Umbilical cord (tissue), 2 donors: ENCODE measurements at places on chromosomes 1 and 21. TPM values are rescaled to one million over a fixed set of nuclear protein-coding genes. Genes with fewer than 3 reads are reported as not detected.

Gene ELF3
- 4.3 TPM for total RNA-seq

Gene RXFP4
- 6.3 TPM for total RNA-seq

Gene NEXN
- 76.1 TPM for total RNA-seq

Gene TAS1R1
- total RNA-seq = not detected

Gene HES4
- 40.2 TPM for total RNA-seq

Gene B3GALT5
- total RNA-seq = 1.2 TPM

Gene ZNF593OS
- not detected for total RNA-seq

Gene TATDN3
- 51.0 TPM for total RNA-seq

Gene THAP3
- total RNA-seq = 17.1 TPM

Gene HRNR
- total RNA-seq = 2.2 TPM

Gene PTPRU
- total RNA-seq = 35.2 TPM

Gene FYB2
- 15.6 TPM for total RNA-seq

Gene SLAMF9
- total RNA-seq = 1.9 TPM

Gene FCRL5
- 5.8 TPM for total RNA-seq

Gene ALG14
- total RNA-seq = 8.9 TPM

Gene CD101
- total RNA-seq = 0.48 TPM

Gene NOS1AP
- total RNA-seq = 2.9 TPM

Gene CFAP107
- total RNA-seq = not detected

Gene LEFTY2
- total RNA-seq = 144 TPM

Gene CNIH3
- total RNA-seq = 9.4 TPM

Gene ZMYM1
- 27.7 TPM for total RNA-seq

Gene NOTCH2
- 166 TPM for total RNA-seq

Gene WRAP73
- 6.0 TPM for total RNA-seq

Gene C8A
- total RNA-seq = not detected

Gene GPR25
- not detected for total RNA-seq

Gene C1orf74
- total RNA-seq = 4.8 TPM

Gene THEM5
- total RNA-seq = not detected

Gene SPATA45
- not detected for total RNA-seq

Gene RAD54L
- not detected for total RNA-seq

Gene RBM11
- total RNA-seq = not detected

Gene UMODL1
- 0.48 TPM for total RNA-seq

Gene ERG
- total RNA-seq = 14.9 TPM

Gene SERPINC1
- not detected for total RNA-seq

Gene GPR3
- total RNA-seq = 0.24 TPM

Gene PTGS2
- 113 TPM for total RNA-seq

Gene UBL4B
- total RNA-seq = not detected

Gene LAMC1
- total RNA-seq = 585 TPM

Gene LCE1C
- total RNA-seq = not detected

Gene USH2A
- 2.2 TPM for total RNA-seq

Gene AMIGO1
- 7.9 TPM for total RNA-seq

Gene NTNG1
- 2.2 TPM for total RNA-seq

Gene FPGT
- total RNA-seq = 33.0 TPM

Gene SPRR2B
- total RNA-seq = not detected

Gene CD53
- total RNA-seq = 30.1 TPM

Gene PRDM16
- 6.3 TPM for total RNA-seq

Gene USP48
- 74.6 TPM for total RNA-seq

Gene S100A14
- total RNA-seq = 29.6 TPM

Gene TMCO1
- total RNA-seq = 64.5 TPM

Gene LRRC7
- total RNA-seq = 19.3 TPM

Gene NPPB
- not detected for total RNA-seq

Gene AK5
- total RNA-seq = 9.9 TPM

Gene MAP3K6
- total RNA-seq = 18.3 TPM

Gene THEMIS2
- 13.7 TPM for total RNA-seq

Gene SAMSN1
- 14.0 TPM for total RNA-seq

Gene PDC
- 14.2 TPM for total RNA-seq

Gene RNF19B
- 12.3 TPM for total RNA-seq

Gene RNF186
- not detected for total RNA-seq
